SK-MEL-5 (cell line): ENCODE measurements at places on chromosomes 5 and 9. TPM values are rescaled to one million over a fixed set of nuclear protein-coding genes. Genes with fewer than 3 reads are reported as not detected.

- no peak for DNase-seq
Measured at GRCh38 chr5:74462356-74462755, 178.2 kb downstream of the ENC1 start.

DNA sequence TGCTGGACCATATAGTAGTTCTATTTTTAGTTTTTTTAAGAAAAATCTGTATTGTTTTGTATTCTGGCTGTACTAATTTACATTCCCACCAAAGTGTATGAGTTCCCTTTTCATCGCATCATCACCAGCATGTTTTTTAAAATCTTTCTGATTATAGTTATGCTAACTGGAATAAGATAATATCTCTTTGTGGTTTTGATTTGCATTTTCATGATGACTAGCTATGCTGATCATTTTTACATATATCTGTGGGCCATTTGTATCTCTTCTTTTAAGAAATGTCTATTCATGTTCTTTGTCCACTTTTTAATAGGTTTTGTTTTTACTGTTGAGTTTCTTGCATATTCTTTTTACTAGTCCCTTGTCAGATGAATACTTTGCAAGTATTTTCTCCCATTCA, 238.0 kb downstream of the FBXO4 start:
- DNase-seq: no peak

Gene INIP
- 20.2 and 20.5 TPM in 2 replicates for total RNA-seq

DNA sequence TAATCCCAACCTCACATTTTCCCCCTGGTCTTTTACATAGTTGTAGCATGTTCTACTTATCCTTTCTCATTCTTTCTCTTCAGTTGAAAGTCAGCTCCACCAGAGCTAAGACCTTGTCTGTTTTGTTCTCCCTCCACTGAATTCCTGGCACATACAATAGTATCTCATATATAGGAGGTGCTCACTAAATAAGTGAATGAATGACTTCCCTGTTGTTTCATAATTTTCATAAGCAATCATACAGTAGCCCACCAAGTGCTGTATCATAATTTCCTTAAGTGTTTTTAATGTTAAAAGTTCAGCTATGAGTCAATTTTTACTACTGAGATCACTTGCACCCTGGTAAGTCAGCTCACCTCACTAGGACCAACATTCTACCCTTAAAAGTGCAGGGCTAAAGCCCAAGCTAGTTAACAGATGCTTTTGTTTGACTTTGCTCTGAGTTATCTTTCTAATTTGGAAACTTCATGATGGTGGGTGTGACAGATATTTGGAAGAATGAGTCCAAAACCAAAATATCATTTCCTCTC, 27.6 kb downstream of the TMEM245 start:
- no peak for DNase-seq

- DNase-seq: no peak
Measured at GRCh38 chr9:132828201-132828770, 49.8 kb downstream of the AK8 start.
